ENCODE measurements at places on chromosomes 4 and X.

GRCh38 chr4:1206299-1207156 lies 34.1 kb upstream of the SPON2 start:
- DNase-seq: no peak

DNA sequence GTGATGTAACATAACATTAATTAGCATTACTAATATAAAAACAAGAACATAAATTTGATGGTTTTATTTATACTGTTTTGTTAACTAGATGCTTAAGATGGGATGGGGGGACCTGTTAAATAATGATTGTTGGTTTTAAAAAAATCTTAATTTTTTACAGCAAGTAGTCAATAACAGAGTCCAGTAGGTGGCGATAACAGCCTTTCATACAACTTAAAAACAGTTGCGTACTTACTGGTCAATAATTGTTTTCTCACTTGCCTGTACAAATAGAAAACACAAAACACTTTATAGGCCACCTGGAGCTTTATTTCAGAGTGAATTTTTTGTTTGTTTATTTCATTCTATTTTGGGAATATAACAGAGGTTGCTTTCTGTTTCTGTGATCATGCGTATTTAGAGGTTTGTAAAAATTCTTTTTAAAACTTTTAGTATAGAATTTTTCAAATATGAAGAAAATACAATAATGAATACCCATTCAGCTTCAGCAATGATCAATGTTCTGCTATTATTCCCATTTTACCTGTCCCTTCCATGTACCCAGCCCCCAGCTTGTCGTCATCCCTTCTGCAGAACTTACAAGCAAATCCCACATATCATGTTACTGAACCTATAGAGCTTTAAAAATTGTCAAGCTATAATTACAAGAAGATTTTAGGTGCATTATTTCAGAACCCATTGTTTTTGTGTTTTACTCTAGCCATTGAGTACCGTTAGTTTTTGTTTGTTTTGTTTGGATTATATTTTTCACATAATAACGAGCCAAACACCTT lies 97.1 kb downstream of the MRPL1 start:
- no peak for DNase-seq

GRCh38 chrX:119816300-119816699 lies 24.9 kb upstream of the RPL39 start:
- DNase-seq: no peak

DNA sequence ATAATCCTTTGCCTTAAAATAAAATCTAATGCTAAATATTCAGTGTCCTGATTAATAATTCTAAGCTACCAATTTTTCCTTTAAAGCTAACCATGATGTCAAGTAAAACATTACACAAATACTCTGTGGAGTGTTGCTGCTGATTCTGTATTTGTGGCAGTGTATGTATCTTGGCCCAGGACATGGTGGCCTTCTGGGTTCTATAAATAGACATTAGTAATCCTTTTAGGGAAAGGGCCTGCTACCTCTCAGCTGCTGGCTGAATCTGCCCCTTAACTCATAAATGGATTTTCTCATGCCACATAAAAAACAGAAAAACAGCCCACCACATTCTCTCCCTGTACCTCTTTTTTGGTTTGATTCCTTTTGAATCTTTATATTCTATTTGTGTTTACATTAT lies 1.2 kb upstream of the XK start:
- DNase-seq: no peak

DNA sequence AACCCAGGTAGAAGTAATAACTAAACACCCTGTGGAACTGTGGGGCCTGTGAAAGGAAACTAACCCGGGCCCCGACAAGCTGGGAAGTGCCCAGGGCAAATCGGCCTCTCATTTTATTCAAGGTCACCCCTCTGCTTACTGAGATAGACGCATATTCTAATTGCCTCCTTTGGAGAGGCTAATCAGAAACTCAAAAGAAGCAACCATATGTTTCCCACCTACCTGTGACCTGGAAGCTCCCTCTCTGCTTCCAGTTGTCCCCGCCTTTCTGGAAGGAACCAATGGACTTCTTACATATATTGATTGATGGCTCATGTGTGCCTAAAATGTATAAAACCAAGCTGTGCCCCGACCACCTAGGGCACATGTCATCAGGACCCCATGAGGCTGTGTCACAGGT lies 23.1 kb upstream of the DHRSX start:
- DNase-seq: no peak

- DNase-seq: no peak
Measured at GRCh38 chr4:119039779-119040178, 95.9 kb upstream of the MYOZ2 start.

DNA sequence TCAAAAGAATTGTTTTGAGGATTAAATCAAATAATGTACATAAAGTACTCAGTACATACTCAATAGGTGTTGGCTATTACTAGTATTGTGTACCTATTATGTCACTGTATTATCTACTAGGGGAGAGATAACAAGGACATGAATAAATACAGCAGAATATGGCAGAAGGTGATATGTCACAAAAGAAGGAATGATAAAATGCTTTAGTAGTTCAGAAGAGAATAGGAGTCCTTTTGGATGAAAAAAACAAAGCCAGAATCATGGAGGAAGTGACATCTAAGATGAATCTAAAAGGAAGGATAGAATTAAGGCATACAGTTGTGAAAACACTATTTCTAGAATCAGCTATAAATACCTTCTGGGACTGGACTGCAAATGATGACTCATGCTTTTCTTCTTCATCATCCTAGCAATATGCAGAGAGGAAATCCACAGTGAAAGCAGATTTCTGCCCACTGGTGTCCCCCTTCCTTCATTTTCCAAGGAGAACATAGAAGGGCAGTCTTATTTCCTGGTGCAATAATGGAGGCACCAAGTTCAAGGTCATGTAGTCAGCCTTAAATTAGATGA lies 98.7 kb downstream of the GLUD2 start:
- no peak for DNase-seq

- no peak for DNase-seq
Measured at GRCh38 chr4:100796332-100796731, 278.5 kb upstream of the EMCN start.

- DNase-seq: no peak
Measured at GRCh38 chr4:836750-837301, 10.9 kb upstream of the CPLX1 start.

- no peak for DNase-seq
Measured at GRCh38 chr4:139014371-139015268, 961 bp upstream of the NOCT start.

DNA sequence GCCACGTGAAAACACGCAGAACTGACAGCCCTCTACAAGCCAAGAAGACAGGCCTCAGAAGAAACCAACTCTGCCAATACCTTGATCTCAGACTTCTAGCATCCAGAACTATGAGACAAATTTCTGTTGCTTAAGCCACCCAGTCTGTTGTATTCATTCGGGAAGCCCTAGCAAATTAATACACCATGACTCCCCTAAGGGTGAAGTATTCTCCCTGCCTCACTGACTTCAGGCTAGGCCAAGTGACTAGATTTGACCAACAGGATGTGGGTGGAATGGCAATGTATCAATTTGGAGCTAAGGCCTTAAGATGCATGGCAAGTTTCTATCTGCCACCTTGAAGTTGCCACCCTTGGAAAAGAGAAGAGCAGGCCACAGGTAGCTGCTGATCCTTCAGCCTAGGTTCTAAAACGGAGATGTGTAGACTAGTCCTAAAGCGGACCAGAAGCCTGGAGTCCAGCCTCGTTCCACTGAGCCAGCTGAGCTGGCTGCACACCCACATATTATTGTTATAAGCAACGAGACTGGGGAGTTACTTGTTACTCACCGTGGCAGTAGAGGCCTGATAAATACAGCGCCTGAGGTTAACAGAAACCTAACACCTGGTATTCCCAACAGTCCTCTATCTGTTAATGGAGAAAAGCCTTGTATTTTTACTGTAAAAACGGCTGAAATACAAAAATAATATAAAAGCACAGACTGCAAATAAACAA lies 16.4 kb downstream of the SCARB2 start:
- no peak for DNase-seq

Data from CD8-positive, alpha-beta T cell (primary cell).